ENCODE measurements at places on chromosomes 11 and 22. TPM values are rescaled to one million over a fixed set of nuclear protein-coding genes. Genes with fewer than 3 reads are reported as not detected.
A peak's percentile ranks its signal among the peaks of the same experiment; 100 is the strongest.

DNA sequence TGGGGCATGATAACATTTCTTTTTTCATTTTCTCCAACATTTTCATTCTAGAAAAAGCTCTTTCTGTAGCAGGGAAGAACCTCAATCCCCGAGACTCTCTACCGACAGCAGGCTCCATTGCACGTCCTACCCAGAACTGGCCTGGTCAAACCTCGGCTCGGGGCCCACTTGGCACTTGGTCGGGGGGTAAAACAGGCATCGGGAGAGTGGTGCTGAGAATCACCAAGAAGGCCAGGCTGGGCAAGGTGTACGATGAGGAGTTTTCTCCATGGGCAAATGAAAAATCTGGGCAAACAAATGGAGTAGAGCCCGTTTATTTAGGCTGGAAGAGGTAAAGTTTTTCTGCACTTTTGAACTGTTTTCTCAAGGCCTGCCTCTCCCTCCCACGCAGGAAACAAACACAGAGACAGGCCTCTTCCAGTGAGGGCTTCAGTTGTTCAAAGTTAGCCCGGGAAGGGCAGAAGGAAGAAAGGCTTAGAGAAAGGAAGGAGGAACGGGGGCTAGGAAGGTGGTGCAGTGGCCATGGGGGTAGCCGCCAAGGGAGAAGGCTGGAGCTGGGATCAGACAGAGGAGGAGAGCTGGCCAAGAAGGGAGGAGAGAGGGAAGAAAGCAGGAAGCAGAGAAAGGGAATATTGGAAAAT lies 87.6 kb downstream of the ETS1 start:
- no peak for DNase-seq

- no peak for DNase-seq
Observed at GRCh38 chr22:46646531-46647215, 26.5 kb downstream of the GRAMD4 start.

GRCh38 chr11:64553554-64554201 lies 37.3 kb upstream of the SLC22A12 start:
- peak; percentile 86 for DNase-seq

DNA sequence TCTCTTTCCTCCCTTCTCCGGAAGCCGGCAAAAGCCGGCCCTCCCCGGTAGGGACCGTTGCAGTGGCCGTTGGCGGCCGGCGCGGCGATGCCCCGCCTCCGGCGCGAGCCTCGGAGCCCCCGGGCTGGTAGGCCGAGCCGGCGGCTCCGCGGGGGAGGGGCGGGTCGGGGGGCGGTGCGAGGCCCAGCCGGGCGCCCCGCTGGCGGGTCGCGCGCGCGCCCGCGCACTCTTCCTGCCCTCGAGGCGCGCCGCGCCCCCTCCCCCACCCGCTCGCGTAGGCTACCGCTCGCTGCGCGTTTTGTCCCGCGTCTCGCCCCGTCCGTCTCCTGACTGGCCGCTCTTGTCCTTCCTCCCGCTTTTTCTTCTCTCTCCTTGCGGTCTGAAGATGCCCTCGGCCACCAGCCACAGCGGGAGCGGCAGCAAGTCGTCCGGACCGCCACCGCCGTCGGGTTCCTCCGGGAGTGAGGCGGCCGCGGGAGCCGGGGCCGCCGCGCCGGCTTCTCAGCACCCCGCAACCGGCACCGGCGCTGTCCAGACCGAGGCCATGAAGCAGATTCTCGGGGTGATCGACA lies 591 bp downstream of the CAPRIN1 start:
- peak; percentile 96 for DNase-seq

DNA sequence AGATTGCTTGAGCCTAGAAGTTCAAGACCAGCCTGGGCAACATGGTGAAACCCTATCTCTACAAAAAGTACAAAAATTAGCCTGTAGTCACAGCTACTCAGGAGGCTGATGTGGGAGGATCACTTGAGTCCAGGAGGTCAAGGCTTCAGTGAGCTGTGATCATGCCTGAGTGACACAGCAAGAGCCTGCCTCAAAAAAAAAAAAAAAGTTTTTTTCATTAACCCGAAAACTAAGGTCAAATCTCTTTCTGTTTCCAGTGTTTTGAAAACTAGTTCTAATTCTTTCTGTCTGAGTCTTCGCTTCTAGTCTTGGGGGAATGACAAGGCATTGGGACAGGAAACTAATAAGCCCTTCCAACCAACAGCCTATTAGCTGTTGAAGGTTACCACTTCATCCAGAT lies 57.6 kb downstream of the LIF start:
- DNase-seq, result no peak

- no peak for DNase-seq
Observed at GRCh38 chr11:43981006-43981405, 38.6 kb downstream of the C11orf96 start.

DNA sequence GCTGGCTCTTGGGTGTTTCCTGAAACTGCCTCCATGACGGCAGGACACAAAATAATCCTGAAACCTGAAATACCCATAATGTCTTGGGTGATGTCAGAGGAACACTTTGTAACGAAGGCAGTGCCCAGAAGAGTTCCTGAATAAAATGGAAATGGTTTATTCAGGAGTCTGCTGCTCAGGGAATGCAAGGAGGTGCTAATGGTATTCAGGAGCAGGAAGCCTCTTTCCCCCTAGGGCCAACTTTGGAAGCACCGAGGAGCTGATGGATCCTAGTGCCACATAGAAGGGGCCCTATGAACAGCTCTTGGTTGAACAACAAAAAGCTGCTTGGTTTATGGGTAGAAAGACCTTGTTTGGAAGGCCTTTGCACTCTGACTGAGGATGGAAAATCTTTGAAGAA lies 15.5 kb downstream of the TREH start:
- peak; percentile 10 for DNase-seq

DNA sequence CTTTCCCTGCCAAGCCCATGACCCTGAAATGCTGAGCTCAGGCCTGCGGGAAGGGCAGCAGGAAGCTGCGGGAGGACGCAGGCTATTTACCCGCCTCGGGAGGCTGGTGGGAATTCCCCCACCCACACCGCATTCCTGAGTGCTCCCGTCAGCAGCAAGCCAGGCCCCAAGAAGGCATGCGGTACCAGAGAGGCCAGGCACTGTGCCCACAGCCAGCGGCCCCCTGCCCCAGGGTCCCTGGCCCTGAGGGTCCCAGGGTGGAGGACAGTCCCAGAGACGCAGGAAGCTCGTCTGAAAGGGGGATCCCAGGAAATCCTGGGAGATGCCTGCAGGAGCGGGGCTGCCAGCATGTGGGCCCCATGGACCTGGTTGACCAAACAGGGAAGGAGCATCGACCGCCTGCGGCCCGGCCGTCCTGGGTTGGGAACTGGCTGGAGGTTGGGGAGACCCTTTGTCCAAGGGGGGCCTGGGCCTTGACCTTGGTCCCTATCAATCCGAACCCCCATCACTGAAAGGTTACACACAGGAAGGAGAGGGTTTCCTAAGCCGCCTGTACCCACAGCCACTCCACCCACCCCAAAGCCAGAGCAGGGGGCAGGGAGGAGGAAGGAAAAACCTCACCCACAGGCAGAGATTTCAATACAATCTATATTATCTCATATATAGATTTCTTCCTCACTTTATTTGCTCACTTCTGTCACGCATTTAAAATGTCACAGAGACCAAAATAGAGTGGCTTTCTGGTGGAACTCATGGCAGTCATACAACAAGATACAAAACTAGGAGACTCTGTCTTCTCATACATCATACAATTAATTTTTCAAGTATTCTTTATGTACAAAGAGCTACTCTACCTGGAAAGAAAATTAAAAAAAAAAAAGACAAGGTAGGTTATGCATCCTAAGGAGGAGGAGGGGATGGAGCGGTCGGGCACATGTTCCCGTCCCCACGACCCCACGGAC lies 17.1 kb downstream of the MAFF start:
- DNase-seq, result peak; percentile 92

- DNase-seq, result no peak
Observed at GRCh38 chr11:72774499-72774898, 19.3 kb downstream of the STARD10 start.

DNA sequence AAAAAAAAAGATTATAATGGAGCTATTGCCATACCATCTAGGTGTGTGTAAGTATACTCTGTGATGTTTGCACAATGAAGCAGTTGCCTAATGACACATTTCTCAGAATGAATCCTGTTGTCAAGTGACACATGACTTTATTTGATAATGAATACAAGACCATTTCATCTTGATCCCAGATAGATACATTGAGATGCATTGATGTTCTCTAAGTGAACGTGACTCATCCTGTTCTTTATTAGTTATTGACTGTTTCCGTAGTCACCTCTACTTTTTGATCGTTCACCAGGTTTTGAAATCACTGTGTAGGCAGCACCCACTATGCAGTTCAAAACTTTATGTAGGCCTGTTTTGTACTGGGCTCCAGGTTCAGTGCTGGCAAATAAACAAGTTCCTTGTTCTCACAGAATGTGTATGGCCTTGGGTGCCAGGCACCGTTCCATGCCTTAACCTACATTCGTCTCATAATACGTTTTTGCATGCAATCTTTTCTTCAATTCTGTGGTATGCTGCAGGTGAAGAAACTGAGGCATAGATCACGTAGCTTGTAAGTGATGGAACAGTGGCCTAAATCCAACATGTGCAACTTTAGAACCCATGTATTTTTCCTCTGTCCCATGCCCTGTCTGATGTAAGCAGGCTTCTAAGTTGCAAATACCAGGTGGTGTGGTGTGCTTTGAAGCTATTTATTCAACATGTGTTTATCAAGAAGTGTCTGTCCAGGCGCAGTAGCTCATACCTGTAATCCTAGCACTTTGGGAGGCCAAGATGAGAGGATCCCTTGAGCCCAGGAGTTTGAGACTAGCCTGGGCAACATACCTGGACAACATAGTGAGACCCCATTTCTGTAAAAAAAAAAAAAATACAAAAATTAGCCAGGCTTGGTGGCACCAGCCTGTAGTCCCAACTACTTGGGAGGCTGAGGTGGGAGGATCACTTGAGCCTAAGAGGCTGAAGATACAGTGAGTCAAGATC lies 10.4 kb downstream of the SREBF2 start:
- no peak for DNase-seq

DNA sequence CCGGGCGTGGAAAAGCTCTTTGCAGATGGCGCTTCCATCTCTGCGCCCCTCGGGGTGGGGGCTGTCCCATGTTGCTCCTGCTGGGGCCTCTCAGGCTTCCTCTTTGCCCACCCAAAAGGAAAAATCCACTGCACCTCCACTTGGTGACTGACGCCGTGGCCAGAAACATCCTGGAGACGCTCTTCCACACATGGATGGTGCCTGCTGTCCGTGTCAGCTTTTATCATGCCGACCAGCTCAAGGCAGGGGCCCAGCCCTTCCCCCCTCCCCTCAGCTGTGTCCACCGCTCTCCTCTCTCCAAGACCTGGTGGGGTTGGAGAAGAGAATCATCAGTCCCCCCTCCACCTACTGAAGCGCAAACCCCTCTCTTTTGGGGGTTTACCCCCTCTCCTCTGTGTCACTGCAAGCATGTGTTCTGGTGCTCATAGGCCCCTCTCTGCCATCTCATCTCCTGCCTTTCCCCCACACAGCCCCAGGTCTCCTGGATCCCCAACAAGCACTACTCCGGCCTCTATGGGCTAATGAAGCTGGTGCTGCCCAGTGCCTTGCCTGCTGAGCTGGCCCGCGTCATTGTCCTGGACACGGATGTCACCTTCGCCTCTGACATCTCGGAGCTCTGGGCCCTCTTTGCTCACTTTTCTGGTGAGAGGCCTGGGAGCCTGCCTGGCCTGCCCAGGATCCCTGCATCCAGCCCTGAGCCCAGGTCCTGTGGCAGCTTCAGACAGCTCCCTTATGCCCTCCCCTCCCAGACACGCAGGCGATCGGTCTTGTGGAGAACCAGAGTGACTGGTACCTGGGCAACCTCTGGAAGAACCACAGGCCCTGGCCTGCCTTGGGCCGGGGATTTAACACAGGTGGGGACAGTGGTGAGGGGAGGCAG lies 1.8 kb downstream of the LARGE2 start:
- peak; percentile 54 for DNase-seq

DNA sequence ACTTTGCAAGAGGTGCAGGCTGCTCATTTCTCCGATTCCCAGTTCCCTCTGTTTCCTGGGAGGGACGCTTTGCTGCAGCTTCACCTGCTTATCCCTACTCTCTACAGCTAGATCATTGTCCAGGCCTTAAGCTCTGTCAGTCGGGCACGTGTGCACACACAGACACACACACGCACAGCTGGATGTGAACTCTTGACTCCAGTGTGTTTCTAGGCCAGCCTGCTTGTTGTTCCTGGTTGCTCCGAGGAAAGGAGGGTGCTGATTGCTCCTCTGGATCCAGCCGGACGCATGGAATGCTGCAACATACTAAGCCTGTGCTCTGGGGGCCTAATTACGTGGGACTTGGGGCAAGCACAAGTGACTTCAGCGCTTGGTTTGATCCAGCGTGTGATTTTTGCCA lies 19.7 kb downstream of the ZNRF3 start:
- peak; percentile 62 for DNase-seq

DNA sequence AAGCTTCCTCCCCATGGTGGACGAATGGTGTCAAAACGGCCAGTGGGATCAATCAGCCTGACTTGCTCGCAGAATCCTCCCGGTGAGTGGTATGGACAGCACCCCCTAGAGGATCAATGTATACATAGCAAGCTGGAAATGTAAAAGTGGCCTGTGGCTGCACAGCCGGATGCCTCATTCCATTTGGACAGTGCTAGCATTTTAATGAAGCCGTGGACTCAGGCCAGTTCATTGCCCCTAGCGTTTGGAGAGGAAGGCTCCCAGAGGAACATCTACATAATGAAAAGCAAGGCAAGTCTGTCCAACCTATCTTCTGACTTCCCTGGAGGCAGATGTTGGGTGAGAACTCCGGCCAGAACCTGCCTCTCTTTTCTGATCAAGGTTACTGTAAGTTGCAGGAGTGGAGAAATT lies 942.3 kb downstream of the NTM start:
- no peak for DNase-seq

DNA sequence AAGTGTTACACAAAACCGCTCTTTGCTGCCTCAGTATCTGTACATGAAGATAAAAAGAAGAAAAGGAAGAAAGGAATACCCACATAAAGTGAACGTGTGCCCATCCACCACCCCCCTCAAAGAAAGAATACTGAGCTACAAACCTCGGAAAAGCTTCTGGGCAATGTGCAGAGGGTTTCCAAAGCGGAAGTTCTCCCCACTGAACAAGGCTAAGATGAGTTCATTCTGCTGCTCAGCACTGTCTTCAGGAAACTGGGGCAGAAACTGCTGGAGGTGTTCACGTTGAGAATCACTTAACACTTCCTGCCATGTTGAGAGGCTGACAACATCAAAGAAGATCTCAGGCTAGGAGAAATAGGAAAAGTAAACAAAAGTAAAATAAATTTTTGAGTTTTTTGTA lies 6.9 kb downstream of the NFRKB start:
- DNase-seq, result no peak

GP1BB gene
- 4.1 TPM for total RNA-seq

PKDREJ gene
- total RNA-seq, result 0.18 TPM

CDHR5 gene
- total RNA-seq, result not detected

CARD18 gene
- not detected for total RNA-seq

KCTD14 gene
- total RNA-seq, result 4.0 TPM

SLC1A2 gene
- 0.98 TPM for total RNA-seq

CAVIN3 gene
- total RNA-seq, result 145 TPM

Measured in sciatic nerve (tissue), 2 donors.